ENCODE measurements at places on chromosomes 6 and 20.

DNA sequence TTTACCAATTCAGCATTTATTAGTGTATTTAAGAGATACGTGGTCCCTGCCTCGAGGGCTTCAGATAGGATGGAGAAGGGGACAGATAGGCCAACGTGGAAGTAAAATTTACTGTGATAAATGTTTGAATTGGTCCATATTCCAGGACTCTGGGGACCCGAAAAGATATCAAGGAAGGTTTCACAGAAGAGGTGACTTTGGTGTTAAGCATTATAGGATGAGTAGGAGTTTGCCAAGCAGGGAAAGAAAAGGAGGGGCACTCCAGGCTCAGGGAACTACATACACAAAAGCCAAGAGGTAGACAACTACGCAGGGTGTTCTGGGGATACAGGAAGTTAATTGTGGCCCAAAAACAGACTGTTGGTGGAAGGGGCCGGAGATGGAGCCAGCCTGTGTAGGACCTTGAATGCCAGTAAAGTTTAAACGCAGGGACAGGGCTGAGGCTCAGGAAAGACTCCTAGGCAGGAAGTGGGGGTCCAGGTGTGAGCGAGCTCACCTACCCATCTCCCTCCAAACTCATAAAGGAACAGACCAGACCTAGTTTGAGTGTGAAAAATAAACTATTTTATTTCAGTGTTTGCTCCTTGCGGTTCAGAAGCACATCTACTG, 37.0 kb downstream of the TGM2 start:
- peak; percentile 27 for DNase-seq

DNA sequence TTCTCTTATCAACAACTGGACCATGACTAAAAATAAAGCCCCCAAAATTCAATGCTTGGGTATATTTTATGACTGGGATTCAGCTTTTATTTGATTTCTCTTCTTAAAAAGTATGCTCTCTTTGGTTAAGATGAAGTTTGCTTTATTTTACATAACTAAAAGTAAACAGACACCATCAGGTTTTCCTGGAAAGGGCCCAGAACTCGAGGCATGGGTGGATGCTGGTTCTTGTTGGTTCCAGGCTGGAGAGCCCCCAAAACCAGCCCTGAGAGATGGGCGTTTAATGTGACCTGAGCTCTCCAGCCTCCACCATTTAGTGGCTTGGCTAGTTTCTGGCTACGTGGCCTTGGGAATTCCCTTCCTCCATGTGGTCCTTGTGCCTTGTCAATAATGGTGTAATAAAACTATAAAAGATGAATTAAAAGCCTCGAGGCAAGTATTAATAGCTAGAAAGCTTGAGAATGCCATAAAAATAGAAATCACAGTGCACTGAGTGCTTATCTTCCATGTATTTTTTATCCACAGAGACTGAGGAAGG, 34.1 kb downstream of the BANF2 start:
- no peak for DNase-seq

GRCh38 chr6:47344022-47344421, 34.3 kb upstream of the TNFRSF21 start:
- no peak for DNase-seq

- DNase-seq = peak; percentile 93
Observed at GRCh38 chr20:33667676-33668465, 1.1 kb downstream of the ACTL10 start.

DNA sequence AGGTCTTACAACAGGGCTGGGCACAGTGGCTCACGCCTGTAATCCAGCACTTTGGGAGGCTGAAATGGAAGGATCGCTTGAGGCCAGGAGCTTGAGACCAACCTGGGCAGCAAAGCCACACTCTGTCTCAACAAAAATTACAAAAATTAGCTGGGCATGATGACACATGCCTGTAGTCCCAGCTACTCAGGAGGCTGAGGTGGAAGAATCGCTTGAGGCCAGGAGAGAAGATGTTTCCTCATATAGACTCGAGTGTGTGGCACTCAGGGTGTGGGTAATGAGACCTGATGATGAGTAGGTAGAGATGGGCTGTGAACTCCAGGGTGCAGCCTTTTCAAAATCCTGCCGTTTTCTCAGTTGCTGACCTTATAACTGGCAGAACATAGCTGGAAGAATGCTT, 125.3 kb upstream of the FOXO3 start:
- DNase-seq = no peak

- DNase-seq = no peak
Observed at GRCh38 chr6:7544597-7544996, 3.1 kb downstream of the DSP start.

DNA sequence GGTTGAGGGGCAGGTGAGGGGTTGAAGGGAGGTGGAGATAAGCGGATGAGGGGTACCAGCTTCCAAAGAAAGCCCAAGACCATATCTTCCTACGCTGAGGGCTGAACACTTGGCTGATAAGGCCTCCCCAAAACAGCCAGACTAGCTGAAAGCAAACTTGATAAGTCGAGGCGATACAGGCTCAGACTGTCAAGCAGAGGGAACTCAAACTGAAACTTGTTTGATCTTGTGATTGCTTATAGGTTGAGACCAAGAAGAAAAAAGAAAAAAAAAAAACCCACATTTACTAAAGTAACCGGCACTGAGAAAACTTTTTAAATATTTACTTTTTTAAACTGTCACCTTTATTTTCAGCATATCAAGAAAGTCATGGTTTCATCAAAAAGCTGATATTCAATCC, 73.6 kb downstream of the TRERF1 start:
- peak; percentile 24 for DNase-seq

GRCh38 chr6:85677234-85677956, 34.7 kb upstream of the SYNCRIP start:
- no peak for DNase-seq

DNA sequence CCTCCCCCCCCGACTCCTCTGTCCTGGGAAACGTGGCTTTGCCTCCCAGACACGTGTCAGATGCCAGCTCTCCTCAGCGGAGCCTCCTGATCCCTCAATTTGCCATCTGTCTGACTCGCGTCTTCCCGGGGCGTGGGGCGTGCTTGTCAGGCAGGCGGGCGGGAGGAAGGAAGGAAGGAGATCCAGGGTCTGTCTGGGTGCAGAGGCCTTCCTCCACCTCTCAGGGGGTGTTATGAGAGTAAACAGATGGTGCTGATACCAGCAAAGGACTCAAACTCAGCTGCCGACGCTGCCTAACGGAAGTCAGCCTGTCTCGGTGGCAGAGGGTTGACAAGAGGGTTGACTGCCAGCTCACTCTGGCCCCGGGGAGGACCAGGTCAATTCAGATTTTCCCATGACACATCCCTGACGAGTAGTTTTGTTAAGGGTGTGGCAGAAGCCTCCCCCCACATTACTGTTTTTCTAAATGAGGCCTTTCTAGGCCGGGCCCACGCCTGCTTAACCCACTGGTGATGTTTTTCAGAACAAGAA, 17.0 kb downstream of the UQCC2 start:
- DNase-seq = no peak
